ENCODE measurements at places on chromosomes 2 and 18. TPM values are rescaled to one million over a fixed set of nuclear protein-coding genes. Genes with fewer than 3 reads are reported as not detected.

The MDH1B gene
- total RNA-seq: 1.3 TPM

The AFTPH gene
- total RNA-seq: 16.9 TPM

The DOK6 gene
- total RNA-seq: 4.6 TPM

The LRRTM4 gene
- not detected for total RNA-seq

The CMPK2 gene
- total RNA-seq: 0.24 TPM

The NMUR1 gene
- not detected for total RNA-seq
